Hematopoietic multipotent progenitor cell treated with erythropoietin and hydrocortisone succinate and interleukin-3 and kit ligand, for 8 days (in vitro differentiated cells): ENCODE measurements at places on chromosomes 7 and 10.

DNA sequence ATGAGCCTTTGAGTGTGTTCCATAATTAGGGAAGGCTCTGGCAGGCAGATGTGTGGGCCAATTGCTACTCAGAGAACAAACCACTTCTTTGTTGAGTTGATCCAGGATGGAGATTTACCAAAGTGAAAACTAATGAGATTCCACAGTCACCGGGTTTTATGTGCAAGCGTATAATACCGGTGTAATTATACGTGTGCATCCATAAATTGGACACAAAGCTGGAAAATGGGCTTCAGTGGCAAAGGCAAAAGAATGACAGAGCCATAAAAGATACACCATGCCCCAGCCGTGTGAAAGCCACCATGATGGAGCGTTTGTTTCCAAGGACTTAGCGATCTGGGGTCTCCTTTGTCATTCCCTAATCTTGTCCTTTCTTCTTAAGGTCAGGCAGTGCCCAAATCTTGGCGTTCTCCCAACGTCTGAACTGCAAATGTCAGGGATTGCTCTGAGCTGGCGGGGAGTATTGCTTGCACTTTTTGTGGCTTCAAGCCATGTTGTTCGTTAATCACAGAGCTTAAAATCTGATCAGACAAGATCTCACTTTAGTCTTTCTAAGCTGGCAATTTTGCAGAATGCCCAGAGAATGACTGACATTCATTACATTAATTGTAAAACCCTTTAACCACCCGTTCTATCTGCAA lies 70.1 kb downstream of the NPTX2 start:
- no peak for DNase-seq

GRCh38 chr10:80203835-80204676 lies 1.3 kb downstream of the ANXA11 start:
- peak; percentile 7 for DNase-seq

DNA sequence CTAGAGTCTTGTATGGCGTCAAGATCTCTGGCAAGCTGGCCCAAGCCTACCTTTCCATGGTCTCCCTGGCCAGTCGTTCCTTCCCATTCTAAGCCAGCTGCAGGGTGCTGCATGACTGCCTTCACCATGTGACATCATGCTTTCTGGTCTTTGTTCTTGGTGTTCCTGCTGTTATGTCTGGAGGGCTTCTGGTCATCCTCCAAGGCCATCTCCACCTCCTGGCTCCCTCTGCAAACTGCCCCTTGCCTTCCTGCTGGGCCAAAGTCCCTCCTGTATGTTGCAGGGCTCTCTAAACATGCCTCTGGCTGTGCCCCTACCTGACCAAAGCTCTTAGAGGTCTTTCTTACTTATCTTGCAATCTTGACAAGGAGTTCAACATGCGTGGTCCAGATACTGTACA lies 44.4 kb upstream of the SHH start:
- no peak for DNase-seq

- no peak for DNase-seq
Measured at GRCh38 chr7:68434857-68435256, 1163.4 kb upstream of the AUTS2 start.

DNA sequence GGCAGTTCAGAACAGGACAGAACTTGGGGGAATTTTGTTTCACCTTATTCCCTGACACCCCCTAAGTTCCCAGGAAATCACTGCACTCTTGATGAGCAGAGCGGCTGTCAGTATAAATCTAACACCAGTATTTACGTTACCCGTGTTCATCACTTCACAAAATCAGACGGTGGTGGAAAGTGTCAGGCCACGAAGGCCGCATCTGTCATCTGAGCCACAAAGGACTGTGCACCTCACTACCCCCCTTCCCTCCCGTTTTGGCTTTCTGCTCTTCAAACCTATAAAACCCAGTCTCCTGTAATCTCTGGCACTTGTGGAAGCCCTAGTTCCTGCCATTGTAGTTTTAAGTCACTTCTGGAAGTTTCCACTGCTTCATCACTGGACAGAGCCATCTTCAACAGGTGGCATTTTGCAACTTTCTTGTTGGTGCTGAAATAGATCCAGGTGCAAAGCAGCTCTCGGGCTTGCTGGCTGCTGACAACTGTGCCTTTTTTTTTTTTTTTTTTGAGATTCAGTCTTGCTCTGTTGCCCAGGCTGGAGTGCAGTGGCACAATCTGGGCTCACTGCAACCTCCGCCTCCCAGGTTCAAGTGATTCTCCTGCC lies 9.5 kb downstream of the ZFAND2A start:
- DNase-seq: no peak

GRCh38 chr7:30925117-30925516 lies 13.5 kb downstream of the AQP1 start:
- DNase-seq: no peak

GRCh38 chr10:69774596-69774995 lies 27.1 kb upstream of the COL13A1 start:
- DNase-seq: no peak

GRCh38 chr7:30548845-30549244 lies 44.2 kb upstream of the GGCT start:
- peak; percentile 66 for DNase-seq

DNA sequence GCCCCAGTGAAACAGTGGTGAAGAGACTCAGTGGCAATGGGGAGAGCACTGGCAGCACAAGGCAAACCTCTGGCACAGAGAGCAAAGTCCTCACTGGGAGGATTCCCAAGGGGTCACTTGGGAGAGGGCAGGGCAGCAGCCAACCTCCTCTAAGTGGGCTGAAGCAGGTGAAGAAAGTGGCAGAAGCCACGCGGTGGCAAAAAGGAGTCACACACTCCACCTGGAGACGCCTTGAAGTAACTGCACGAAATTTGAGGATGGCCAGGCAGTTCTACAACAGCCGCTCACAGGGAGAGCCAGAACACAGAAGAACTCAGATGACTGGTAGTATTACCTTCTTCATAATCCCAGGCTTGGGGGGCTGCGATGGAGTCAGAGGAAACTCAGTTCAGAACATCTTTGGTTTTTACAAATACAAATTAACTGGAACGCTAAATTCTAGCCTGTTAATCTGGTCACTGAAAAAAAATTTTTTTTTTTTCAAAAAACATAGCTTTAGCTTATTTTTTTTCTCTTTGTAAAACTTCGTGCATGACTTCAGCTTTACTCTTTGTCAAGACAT lies 574 bp upstream of the IL6 start:
- DNase-seq: peak; percentile 46

DNA sequence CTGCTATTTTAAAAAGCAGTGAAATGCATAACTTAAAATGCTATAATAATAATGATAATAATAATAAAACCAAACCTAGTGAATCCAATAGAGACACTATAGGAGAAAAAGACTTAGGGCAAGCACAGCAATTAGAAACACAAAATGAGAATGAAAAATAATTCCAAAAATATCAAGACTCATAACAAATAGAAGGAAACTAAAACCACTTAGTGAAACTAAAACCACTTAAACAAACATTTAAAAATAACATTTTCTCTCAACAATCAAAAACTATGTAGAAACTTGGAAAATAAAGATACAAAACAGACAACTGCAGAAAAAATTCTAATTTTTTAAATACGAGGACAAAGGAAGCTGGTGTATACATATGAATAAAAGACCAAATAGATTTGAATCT lies 655.2 kb upstream of the NRG3 start:
- no peak for DNase-seq
